ENCODE measurements at places on chromosomes 4 and X.
A peak's percentile ranks its signal among the peaks of the same experiment; 100 is the strongest.

DNA sequence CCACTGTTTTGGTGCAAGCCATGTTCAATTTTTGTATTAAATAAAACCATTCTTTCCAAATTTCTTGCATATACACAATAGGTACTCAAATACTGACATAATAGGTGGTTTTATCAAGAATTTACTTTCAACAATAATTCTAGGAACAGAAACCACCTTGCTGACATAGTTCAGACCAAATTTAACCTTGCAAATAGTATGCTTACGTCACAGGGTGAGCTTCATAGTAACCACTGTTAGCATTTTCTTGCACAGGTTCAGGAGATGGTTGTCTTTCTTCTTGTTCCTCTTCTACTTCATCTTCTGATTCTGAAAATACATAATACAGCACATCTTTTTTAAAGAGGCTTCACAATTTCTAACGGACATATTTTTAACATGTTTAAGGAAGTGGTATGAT is 17.6 kb downstream of the G3BP2 start:
- DNase-seq: no peak

DNA sequence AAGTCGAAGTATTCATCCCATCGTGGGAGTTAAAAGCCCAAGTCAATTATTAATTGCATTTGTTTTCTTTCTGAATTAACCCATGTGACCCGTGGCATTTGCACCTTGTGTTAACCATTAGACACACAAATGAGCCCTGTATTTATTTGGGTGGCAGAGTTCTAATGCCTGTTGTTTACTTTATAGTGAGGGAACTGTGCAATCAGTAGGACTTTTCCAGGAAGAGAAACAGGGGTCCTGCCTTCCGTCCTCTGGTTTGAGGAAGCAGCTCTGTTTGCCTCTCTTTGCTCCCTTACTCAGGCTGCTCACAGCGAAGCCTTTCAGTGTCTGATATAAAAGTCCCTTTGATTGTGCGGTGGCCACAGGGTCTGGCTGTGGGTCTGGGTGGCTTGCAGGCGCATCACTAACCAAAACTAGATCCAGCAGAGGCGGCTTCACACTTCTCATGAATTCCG is 263.6 kb downstream of the PTTG2 start:
- DNase-seq: no peak

- no peak for DNase-seq
These were observed 165.9 kb downstream of the PJA1 start for GRCh38 chrX:68999356-68999755.

DNA sequence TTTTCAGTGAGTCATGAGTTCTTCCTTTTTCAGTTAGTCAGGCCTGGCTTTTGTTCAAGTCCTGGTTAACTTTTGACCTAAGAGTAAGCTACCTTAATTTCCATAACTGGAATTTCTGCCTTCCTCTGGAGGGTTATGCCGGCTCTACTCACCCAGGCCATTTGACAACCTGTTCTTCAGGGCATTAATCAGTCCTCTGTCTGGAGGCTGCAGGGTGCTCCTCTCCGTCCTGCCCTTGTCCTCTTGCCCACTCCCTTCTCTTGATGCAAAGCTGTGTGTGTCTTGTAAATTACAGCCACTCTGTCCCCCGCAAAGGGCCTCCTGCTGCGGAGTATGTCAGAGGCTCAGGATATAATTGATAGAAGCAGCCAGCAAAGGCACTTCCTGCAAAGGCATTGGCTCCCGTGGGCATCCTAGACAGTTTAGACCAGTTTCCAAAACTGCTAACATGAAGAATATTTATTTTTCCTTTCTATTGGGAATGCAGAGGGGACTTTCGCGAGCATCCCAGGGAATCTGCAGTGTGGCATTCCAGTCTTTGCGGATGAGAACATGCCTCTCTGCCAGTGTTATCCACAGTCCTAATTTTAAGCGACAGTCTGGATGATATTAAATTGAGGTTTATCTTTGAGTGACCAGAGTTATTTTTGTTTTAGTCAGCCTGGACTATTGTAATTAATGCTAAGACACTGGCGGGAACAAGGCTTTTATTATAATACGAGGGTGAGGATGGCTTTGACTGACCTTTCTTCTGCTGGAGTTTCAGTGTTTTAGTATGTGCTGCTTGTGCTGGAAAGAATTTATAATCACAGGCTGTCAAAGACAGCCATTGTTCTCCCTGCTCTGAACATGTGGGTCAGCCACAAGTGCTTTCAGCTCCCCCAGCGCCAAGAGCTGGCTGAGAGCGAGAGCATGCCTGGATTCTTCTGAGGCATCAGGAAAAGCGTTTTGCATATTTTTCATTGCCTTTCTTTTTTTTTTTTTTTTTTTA is 74.2 kb downstream of the LIMCH1 start:
- no peak for DNase-seq

GRCh38 chrX:37993837-37994619 is 12.3 kb upstream of the SYTL5 start:
- DNase-seq: no peak

DNA sequence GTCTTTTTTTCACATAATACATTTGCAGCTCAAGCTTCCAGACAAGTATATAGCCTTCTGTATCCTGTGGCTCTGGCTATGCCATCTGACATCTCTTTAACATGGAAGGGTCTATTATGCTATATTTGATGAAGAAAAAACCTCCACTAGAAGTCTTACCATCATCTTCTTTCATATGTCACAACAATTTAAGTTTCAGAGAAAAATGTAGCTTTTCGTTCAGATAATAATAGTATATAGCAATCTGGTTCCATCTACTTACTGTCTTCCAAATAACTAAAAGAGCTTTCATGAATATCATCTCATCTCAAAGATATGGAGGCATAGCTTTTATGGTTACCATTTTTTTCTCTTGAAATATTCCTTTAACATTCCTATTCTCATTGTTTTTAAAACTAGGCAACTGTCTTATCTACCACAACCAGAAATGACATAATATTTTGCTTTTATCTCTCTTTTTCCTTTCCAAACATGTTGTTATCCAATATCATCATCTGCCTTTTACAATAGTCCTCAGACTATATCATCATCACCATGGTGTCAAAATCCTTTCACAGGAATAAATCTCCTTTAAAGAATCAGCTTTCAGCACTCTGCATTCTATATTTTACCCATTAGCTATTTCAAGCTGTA is 1005.1 kb downstream of the PDHA2 start:
- no peak for DNase-seq

GRCh38 chr4:2361366-2362265 is 56.8 kb downstream of the ZFYVE28 start:
- DNase-seq: no peak

DNA sequence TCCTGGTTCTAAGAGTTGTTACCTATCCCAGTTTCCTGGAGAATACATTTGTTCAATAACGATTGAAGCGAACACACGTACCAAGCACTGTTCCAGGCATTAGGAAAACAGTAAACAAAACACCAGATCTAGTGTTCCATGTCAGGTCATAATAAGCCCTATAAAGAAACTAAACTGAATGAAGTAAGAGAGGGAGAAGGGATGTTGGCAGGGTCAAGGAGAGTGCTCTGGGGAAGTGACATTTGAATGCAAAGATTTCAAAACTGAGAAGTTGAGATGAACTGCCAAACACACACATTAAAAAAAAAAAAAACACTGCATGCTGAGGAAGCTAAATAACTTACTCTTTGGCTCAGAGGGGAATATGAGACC is 14.4 kb upstream of the ENAM start:
- DNase-seq: no peak

GRCh38 chr4:163493643-163494359 is 689 bp upstream of the TMA16 start:
- DNase-seq: no peak

GRCh38 chr4:38769441-38769840 is 13.3 kb downstream of the TLR10 start:
- DNase-seq: no peak

DNA sequence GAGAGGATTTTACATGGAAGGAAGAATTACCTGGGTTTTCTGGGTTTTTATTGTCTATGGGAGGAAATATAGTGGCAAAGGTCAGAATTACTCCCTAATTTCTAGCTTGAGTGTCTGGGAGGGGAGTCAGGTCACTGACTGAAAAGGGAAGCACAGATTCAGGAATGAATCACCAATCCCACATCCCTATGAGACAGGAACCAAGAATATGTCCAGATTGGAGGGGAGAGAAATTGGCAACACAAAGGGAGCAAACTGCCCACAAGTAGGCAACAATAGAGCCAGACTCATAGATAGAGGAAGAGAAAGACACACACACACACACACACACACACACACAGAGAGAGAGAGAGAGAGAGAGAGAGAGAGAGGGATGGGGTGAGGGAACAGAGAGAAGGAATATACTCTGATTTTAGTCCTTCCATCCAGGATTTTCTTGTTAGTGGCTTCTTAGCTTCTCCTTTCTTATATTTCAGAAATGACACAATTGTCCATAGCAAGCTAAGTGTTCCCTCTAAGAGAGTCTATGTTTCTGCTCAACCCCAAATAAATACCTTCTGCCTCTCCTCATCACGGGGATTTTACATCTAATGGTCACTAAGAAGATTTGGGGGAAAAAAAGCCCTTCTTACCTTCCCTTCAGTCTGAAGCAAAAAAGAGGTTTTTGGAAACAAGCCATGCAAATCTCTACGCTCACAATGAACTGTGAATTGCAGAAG is 12.0 kb downstream of the P2RY10 start:
- no peak for DNase-seq

DNA sequence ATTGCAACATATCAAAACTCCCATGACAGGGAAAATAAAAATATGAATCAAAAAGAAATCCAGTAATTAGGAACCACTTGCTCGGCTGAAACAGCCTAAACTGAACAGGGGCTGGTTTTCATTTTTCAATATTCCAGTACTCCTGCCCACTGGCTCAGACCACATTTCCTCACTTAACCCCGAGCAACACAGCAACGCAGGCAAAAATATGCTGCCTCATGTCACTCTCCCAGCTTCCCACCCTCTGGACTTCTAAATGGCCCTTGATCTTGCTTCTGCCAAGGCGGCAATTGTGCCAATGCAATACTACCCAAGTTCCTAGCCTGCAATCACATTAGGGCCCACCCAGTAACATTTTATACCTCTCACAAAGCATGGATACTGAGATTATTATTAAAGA is 30.6 kb downstream of the USP46 start:
- DNase-seq: no peak

DNA sequence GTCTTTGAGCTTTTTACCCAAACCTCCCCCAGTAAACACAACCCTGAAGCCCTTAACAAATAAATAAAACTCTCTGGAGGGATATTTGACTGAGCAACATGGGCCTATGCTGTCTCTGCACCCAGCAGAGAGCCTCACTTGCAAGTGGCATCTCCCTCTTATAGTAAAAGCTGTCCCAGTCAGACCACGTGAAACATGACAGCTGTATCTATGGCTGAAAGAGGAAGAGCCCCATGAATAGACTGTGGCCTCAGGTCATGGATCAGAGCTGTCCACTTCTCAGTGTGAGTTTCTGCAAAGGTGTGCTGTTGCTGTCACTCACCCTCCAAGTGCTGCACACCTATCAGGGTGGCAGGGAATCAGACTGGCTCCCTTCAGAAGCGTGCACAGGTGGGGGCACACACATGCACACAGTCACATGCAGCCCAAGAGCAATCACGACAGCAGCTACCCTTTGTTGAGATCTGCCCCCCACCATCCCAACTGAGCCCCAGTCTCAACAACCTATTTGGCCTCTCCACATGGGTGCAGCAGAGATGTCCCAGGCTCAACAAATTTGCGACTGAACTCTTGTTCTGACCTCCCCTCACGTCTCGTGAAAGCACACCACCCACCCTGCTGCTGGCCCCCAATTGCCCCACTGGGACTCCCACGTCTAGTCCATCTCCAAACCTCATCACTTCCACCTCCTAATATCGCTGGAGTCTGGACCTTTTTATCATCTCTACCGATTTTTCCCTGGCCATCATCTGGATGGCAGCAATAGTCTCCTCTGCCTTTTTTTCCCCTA is 45.6 kb downstream of the NAT8L start:
- no peak for DNase-seq

- DNase-seq: peak; percentile 0
These were observed 645 bp downstream of the AMMECR1 start for GRCh38 chrX:110317061-110317819.

DNA sequence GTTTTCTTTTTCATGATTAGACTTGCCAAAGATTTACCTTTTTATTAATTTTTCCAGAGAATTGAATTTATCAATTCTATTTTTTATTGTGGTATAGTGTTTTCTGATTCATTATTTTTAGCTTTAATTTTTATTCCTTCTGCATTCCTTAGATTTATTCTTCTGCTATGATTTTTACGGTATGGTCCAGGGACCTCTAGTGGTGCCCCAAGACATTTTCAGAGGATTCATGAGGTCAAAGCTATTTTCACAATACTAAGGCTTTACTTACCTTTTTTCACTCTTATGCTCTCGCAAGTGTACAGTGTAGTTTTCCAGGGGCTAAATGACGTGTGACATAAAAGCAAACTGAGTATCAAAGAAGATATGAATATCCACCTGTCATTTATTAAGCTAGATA is 8.0 kb downstream of the RADX start:
- DNase-seq: no peak

DNA sequence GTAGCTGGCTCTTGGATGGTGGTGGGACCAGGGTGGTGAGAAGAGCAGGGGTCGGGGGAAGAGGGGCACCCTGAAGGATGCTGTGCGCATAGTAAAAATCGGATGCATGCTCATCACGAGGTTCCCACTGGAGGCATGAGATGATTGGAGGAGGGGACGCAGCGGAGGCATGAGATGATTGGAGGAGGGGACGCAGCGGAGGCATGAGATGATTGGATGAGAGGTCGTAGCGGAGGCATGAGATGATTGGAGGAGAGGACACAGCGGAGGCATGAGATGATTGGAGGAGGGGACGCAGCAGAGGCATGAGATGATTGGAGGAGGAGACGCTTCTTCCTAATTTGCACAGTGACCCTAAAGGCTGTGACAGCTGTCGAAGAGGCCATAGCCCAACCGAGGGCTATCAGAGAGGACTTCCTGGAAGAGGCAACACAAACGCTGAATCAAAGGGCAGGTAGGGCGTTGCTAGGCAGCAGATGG is 106.7 kb downstream of the ADRA2C start:
- DNase-seq: no peak

DNA sequence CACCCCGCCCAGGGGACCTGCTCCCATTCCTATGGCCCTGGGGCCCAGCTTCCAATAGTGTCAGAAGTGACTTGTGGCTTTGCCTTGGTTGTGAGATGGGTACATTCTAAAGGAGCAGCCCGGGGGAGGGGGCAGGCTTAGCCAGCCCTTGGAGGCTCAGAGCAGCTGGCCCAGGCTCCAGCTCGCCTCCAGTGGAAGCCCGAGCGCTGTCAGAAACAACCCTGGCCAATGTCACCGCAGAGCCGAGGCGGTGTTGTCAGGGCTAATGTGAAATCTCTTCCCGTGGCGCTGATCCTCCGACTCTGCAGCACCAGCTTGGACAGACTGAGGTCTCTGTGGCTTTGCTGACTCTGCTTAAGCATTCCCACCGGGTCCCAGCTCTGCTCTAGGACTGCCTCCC is 29.2 kb upstream of the ZNF81 start:
- DNase-seq: no peak

GRCh38 chrX:2284601-2285000 is 216.2 kb downstream of the DHRSX start:
- no peak for DNase-seq

- no peak for DNase-seq
These were observed 24.1 kb downstream of the TMEM271 start for GRCh38 chr4:552019-552418.

All from stimulated activated CD4-positive, alpha-beta T cell treated with anti-CD3 and anti-CD28 coated beads, Interleukin-12 subunit alpha, Interleukin-12 subunit beta, amount 100 ng/mL, for 24 hours (primary cell).